ENCODE measurements at places on chromosomes 6 and 20. TPM values are rescaled to one million over a fixed set of nuclear protein-coding genes. Genes with fewer than 3 reads are reported as not detected.

Gene SIRPB1
- 1.3 TPM for total RNA-seq

Gene DNPH1
- 29.0 TPM for total RNA-seq

Gene SYTL3
- total RNA-seq, result 5.4 TPM

Gene C20orf202
- not detected for total RNA-seq

Gene SAMD3
- 2.5 TPM for total RNA-seq

Gene HEY2
- total RNA-seq, result not detected

Gene KCNK15
- 0.17 TPM for total RNA-seq

All from B cell (primary cell).